NK-92 treated with Interleukin-12 subunit alpha and Interleukin-12 subunit beta, amount 100 ng/mL, for 24 hours (cell line): ENCODE measurements at places on chromosomes 11 and 22.

DNA sequence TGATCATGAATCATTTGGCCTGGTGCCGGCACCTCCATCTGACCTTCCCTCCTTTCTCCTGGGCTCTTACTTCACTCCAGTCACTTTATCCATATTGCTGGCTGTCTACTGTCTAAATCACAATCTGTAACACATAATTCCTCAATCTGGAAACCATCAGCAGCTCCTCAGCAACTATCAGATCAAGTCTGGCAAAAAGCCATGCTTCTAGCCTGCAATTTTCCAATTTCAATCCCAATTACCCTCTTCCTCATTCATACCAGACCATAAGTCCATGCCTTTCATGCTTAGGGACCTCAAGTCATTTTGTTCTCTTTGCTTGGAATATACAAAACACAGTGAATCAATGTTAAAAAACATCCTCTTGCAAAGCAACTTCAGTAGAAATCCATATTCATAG lies 882.8 kb upstream of the ANO3 start:
- no peak for DNase-seq

DNA sequence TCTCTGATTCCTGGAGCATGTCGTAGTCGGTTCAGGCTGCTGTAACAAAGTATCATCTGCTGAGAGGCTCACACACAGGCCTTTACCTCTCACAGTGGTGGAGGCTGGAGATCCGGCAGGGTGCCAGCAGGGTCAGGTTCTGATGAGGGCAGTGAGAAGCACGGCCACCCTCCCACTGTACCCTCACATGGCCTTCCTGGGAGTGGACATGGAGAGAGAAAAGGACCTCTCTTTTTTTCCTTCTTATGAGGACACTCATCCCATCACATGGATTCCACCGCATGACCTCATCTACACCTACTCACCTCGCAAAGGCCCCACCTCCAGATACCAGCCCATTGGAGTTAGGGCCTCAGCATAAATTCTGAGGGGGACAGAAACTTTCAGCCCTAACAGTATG lies 99.5 kb downstream of the BCR start:
- DNase-seq = no peak

DNA sequence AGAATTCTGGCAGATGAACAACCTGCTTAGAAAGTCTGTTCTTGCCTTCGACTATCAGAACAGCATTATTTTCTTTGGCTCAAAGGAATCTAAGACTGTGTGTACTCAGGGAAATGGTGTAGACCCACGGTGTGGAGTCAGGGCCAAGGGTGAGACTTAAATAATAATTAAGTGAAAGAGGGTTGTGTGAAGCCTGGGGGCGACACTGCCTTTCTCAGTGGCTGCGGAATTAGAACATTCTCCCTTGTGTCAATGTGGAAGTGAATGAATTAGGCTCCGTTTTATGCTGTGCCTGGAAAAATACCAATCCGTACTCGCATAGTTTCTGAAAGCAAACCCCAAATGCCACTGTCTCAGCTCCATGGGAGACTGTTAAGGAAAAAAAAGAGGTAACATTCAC lies 50.7 kb downstream of the NAV2 start:
- no peak for DNase-seq

DNA sequence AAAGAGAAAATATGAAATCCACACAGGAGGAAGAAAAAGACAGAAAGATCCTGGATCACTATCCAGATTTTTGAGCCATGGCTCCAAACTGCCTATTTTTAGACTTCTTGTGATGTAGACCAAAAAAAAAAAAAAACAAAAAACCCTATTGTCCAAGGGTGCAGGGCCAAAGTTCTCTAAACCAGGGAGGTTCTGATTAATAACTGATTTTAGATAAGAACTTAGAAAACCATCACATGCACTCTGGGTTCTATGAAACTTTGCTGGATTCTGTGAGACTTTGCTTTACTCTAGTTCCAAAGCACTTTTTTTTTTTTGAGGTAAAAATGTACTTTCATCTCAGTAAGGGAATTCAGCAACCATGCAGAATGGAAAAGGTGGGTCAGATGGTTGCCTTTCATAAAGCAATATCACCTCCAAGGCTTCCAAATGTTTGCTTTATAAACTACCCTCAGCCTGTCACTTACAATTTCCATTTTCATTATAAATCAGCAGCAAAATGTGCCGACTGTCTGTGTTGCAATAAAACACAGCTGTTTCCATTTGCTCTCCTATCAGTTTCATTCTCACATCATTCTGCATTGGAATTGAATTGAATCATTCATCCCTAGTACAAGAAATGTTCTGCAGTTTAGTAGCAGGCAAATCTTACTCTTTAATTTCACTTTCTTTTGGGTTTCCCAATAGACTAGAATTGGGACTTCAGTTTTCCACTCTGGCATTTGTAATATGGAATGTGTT lies 1584.3 kb upstream of the RAG2 start:
- DNase-seq = no peak

- DNase-seq = no peak
Observed at GRCh38 chr11:118106789-118107335, 20.1 kb upstream of the SMIM35 start.

GRCh38 chr22:44408829-44409192 lies 89.2 kb downstream of the RTL6 start:
- DNase-seq = no peak

GRCh38 chr11:122093731-122094275 lies 22.2 kb downstream of the BLID start:
- no peak for DNase-seq

- DNase-seq = no peak
Observed at GRCh38 chr11:14541192-14541947, 21.2 kb upstream of the PSMA1 start.

DNA sequence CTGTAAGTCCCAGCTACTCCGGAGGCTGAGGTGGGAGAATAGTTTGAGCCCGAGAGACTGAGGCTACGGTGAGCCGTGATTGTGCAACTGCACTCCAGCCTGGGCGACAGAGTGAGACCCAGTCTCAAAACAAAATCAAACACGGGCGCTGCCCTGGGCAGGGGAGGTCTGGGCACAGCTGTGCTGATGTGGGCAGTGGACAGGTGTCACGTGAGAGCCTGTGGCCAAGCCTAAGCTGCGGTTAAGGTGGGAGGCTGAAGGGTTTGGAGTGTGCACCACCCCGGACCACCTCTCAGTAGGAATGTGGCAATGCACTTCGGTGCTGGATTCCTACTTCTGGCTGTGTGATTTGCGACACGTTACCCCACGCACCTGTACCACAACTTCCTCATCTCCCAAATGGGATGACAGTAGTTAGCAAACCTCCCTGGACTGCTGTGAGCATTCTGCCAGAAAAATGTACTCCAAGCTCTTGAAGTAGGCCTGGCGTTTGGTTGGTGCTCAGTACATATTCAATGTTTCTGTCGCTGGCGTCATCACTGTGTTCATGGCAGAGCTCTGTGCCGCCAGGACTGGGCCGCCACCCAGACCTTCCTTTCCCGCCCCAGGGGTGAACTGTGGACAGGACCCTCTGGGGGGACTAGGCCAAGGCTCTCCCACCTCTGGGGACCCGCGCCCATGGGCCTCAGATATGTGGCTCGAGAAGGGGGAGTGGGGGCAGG lies 807 bp upstream of the ZNF74 start:
- no peak for DNase-seq

DNA sequence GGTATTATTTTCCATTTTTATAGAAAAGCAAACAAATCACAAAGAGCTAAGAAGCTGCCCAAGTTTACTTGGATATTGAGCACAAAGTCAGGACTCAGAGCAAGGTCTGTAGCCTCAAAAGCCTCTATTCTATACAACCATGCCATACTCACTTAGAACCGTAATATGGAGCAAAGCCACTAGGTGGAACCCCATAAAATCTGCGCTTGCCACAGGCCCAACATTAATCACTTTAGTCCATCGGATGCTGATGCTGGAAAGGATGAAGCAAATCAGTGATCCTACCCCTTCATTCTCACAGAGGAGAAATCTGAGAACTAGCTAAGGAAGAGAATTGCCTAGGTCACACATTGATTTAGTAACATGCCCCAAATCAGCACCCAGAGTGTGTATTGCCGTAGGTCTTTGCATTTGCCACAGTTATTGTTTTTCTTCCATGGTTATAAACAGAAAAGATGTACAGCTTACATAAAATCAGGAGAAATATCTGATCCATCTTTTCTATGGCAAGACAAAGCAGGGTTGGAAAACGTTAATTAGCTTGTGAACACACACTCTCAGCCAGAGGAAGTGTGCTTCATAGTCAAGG lies 56.7 kb upstream of the RAB38 start:
- no peak for DNase-seq

- DNase-seq = no peak
Observed at GRCh38 chr11:11582011-11582701, 39.6 kb downstream of the GALNT18 start.

GRCh38 chr22:48577014-48577690 lies 1250.5 kb downstream of the BRD1 start:
- DNase-seq = no peak

DNA sequence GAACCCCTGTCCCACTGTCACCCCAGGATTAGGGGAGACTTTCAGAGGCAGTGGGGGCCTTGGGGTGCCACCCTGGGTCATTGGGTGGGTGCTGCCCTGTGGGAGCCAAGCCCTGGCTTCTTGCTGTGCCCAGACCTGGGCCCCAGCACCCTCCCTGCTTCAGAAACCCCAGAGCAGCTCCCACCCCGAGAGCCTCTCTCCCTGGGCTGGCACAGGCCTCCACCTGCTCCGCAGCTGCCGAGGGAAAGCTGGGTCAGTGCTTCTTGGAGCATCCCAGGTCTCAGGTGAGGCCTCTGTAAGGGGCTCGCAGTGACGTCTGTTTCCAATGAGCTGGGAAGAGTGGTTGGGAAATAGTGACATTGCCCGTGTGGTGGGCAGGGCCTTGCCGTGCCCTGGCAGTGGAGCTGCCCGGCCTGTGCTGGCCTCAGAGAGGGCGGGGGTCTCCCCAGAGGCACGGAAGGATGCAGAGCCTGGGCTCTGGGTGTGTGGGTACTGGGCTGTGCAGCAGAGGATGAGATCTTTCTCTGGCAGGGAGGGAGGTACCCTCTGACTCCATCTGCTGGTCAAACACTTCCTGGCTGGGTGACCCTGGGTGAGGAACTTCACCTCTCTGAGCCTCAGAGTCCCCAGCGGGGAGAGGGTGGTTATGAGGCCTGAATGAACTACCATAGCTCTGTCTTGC lies 23.0 kb downstream of the C22orf23 start:
- DNase-seq = no peak

- no peak for DNase-seq
Observed at GRCh38 chr11:75576499-75576918, 14.5 kb downstream of the SERPINH1 start.

- no peak for DNase-seq
Observed at GRCh38 chr22:47384977-47385376, 622.5 kb downstream of the TBC1D22A start.

GRCh38 chr11:71538666-71538990 lies 803 bp downstream of the KRTAP5-8 start:
- DNase-seq = no peak

DNA sequence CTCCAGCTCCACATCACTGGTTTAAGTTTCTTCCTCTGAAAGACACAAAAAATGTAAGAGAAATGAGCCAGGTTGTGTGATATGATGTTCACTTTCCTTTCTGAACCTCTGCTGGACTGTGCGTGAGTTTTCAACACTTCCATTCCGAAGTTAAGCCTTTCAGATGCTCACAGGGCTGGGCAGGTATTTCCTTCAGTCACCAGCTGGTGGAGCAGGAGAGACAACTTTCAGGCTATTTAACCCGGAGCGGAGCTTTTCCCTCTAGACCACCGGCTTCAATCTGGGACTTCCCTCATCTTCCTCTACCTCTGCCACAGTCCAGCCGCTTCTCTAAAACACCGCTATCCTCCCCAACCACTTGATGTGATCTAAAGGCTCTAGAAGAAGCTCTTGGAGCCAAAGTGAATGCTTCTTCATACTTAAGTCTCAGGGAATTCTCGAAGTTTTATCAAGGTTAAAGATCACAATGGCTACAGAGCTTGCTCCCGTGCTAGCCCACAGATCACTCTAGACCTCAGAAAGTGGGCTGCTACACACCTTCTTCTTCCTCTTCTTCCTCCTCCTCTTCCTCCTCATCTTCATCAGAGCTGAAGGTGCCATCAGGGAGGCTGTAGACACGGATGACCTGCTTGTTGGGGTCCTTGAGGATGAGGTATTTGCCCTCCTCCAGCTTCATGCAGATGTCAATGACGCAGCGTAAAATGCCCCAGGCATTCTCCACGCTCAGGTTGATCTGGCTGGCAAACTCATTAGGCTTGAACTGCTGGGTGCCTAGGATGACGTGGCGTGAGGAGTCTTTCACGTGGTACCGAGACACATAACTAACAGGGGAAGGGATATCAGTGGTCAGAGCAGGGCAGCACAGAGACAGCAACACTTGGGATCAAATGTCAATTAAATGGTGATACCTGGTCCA lies 4.4 kb upstream of the FOXRED2 start:
- no peak for DNase-seq
